ENCODE measurements at places on chromosomes 1 and 21. TPM values are rescaled to one million over a fixed set of nuclear protein-coding genes. Genes with fewer than 3 reads are reported as not detected.

INSRR gene
- not detected for total RNA-seq

PTGFR gene
- 7.7 TPM for total RNA-seq

FMN2 gene
- total RNA-seq, result 35.0 TPM

LCE1E gene
- not detected for total RNA-seq

CYP4Z1 gene
- total RNA-seq, result not detected

KRTAP12-4 gene
- not detected for total RNA-seq

NES gene
- 66.9 TPM for total RNA-seq

NUAK2 gene
- 12.1 TPM for total RNA-seq

P3H1 gene
- total RNA-seq, result 188 TPM

HES3 gene
- not detected for total RNA-seq

CHIT1 gene
- under 0.01 TPM for total RNA-seq

DMRTB1 gene
- not detected for total RNA-seq

HMCN1 gene
- total RNA-seq, result 5.2 TPM

VWA5B1 gene
- total RNA-seq, result not detected

KLHDC7A gene
- not detected for total RNA-seq

DHRS3 gene
- 84.1 TPM for total RNA-seq

LCE3D gene
- total RNA-seq, result not detected

SPAG17 gene
- total RNA-seq, result 0.32 TPM

HAO2 gene
- total RNA-seq, result not detected

TRIM46 gene
- total RNA-seq, result 6.5 TPM

CPTP gene
- total RNA-seq, result 13.2 TPM

PYHIN1 gene
- total RNA-seq, result not detected

AVPR1B gene
- total RNA-seq, result not detected

OR2T29 gene
- total RNA-seq, result not detected

HSF2BP gene
- total RNA-seq, result 2.6 TPM

AADACL4 gene
- not detected for total RNA-seq

SPRR2A gene
- not detected for total RNA-seq

WNT2B gene
- 2.6 TPM for total RNA-seq

KCNH1 gene
- 14.2 TPM for total RNA-seq

LRRC38 gene
- total RNA-seq, result not detected

CD247 gene
- total RNA-seq, result not detected

NPR1 gene
- 1.6 TPM for total RNA-seq

CBR3 gene
- 12.1 TPM for total RNA-seq

SAMD11 gene
- total RNA-seq, result 2.2 TPM

E2F2 gene
- 2.2 TPM for total RNA-seq

GNAT2 gene
- 0.43 TPM for total RNA-seq

WNT3A gene
- total RNA-seq, result not detected

PAQR6 gene
- total RNA-seq, result 0.43 TPM

Data from fibroblast of villous mesenchyme (primary cell).